A549 treated with Mapracorat at 1 μM for 4 hours (cell line): ENCODE measurements at places on chromosomes 7 and 10. TPM values are rescaled to one million over a fixed set of nuclear protein-coding genes. Genes with fewer than 3 reads are reported as not detected.

UPK3BL2 gene
- total RNA-seq: 1.6 to 3.6 TPM (median 2.4 TPM) in 5 replicates

FIGNL1 gene
- total RNA-seq: 14.9 to 17.6 TPM (median 16.1 TPM) in 5 replicates

TDRD1 gene
- not detected in 5 replicates for total RNA-seq

PSMA2 gene
- total RNA-seq: 193 to 203 TPM (median 199 TPM) in 5 replicates

TAS2R4 gene
- total RNA-seq: 0.07 to 0.16 TPM (median 0.14 TPM) in 5 replicates

IDI1 gene
- total RNA-seq: 29.3 to 33.0 TPM (median 32.5 TPM) in 5 replicates

PITX3 gene
- 0.41 to 1.2 TPM (median 0.69 TPM) in 5 replicates for total RNA-seq

PNLIP gene
- 0.11 to 0.12 TPM in 2 of 5 replicates, not detected in the others for total RNA-seq

SNCG gene
- total RNA-seq: 9.9 to 14.5 TPM (median 13.4 TPM) in 5 replicates

MYL10 gene
- total RNA-seq: not detected in 5 replicates

STEAP4 gene
- 0.07 TPM in 1 of 5 replicates, not detected in the others for total RNA-seq

CRTAC1 gene
- 0.74 to 1.4 TPM (median 1.1 TPM) in 5 replicates for total RNA-seq

SEMA3E gene
- 1.7 to 2.4 TPM (median 2.1 TPM) in 5 replicates for total RNA-seq

FGL2 gene
- total RNA-seq: not detected in 5 replicates

CADPS2 gene
- total RNA-seq: 0.03 to 0.11 TPM (median 0.05 TPM) in 4 of 5 replicates, not detected in the other

TFR2 gene
- 1.7 to 3.0 TPM (median 2.7 TPM) in 5 replicates for total RNA-seq

SLC16A12 gene
- total RNA-seq: 0.21 to 0.86 TPM (median 0.31 TPM) in 5 replicates

NKX2-3 gene
- total RNA-seq: 0.06 to 0.11 TPM (median 0.08 TPM) in 3 of 5 replicates, not detected in the others

ODAD2 gene
- 0.14 TPM in 1 of 5 replicates, not detected in the others for total RNA-seq

ABCB4 gene
- 0.06 TPM in 1 of 5 replicates, not detected in the others for total RNA-seq

EBF3 gene
- total RNA-seq: 0.07 to 0.19 TPM (median 0.12 TPM) in 5 replicates

FAM107B gene
- 91.6 to 120 TPM (median 118 TPM) in 5 replicates for total RNA-seq

GIMAP7 gene
- not detected in 5 replicates for total RNA-seq

IL2RA gene
- not detected in 5 replicates for total RNA-seq

LARP4B gene
- 33.0 to 41.7 TPM (median 37.2 TPM) in 5 replicates for total RNA-seq

SLK gene
- total RNA-seq: 23.6 to 34.7 TPM (median 31.4 TPM) in 5 replicates

LRGUK gene
- 0.18 to 0.37 TPM (median 0.26 TPM) in 5 replicates for total RNA-seq

C10orf53 gene
- total RNA-seq: not detected in 5 replicates
